ENCODE measurements at places on chromosomes 5 and 9. TPM values are rescaled to one million over a fixed set of nuclear protein-coding genes. Genes with fewer than 3 reads are reported as not detected.
A peak's percentile ranks its signal among the peaks of the same experiment; 100 is the strongest.

- no peak for DNase-seq
Measured at GRCh38 chr9:124438091-124438490, 12.2 kb upstream of the ADGRD2 start.

DNA sequence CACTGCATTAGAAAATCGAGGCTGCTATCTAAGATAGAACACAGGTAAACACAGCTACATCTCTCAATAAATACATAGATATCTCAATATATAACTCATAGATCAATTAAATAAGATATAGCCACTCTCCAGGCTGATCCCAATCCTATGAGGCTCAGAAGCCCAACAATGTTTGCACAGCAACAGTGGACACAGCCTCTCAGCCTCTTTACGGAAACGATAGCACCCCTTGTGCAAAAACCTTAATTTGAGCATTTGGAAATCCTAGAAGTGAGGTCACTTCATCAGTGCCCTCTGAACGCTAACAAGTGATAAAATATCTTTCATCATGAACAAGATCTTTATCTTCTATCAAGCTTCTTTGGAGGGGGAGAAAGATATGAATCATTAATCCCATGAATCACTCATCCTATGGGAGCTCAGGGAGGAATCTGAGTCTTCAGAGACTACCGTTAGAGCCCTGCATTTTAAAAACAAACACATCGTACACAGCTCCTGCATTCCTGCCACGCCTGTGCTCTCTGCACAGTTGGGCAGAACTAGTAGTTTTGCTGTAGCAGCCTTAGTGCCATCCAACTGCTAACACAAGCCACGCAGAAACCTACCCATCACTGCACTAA is 71.4 kb downstream of the MED27 start:
- peak; percentile 81 for DNase-seq

GRCh38 chr5:132430746-132431145 is 59.8 kb downstream of the IRF1 start:
- no peak for DNase-seq

- DNase-seq = no peak
Measured at GRCh38 chr5:2352101-2352861, 399.2 kb downstream of the IRX2 start.

- no peak for DNase-seq
Measured at GRCh38 chr5:38555354-38556087, 925 bp downstream of the LIFR start.

GRCh38 chr9:79346350-79347020 is 225.3 kb upstream of the TLE4 start:
- no peak for DNase-seq

DNA sequence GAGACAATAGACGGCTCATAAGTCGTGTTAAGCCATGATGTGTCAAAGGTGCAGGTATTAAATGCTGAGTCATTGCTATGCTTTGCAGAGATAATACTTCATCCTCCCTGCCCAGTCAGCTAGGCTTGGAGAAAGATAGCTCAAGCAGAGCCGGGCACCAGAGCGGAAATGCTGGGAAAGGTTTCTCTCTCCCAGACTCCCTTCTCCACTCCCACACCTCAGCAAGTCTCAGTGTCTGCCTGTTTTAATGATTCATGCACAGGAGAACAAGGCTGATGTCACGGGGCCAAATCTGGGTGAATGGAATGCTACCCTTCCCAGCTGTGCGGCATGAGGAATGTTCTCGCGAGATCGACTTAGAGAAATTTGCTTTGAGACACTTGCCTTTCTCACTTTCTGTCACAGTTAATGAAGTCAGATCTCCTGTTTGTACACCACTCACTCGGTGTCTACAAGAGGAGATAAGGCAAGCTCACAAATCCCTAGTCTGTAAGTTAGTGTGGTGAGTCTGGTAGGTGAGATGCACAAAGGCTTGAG is 204.4 kb downstream of the EFNA5 start:
- DNase-seq = peak; percentile 99

GRCh38 chr5:133130387-133131118 is 78.7 kb downstream of the HSPA4 start:
- DNase-seq = peak; percentile 28

GRCh38 chr9:91625331-91625730 is 201.7 kb upstream of the NFIL3 start:
- DNase-seq = no peak

DNA sequence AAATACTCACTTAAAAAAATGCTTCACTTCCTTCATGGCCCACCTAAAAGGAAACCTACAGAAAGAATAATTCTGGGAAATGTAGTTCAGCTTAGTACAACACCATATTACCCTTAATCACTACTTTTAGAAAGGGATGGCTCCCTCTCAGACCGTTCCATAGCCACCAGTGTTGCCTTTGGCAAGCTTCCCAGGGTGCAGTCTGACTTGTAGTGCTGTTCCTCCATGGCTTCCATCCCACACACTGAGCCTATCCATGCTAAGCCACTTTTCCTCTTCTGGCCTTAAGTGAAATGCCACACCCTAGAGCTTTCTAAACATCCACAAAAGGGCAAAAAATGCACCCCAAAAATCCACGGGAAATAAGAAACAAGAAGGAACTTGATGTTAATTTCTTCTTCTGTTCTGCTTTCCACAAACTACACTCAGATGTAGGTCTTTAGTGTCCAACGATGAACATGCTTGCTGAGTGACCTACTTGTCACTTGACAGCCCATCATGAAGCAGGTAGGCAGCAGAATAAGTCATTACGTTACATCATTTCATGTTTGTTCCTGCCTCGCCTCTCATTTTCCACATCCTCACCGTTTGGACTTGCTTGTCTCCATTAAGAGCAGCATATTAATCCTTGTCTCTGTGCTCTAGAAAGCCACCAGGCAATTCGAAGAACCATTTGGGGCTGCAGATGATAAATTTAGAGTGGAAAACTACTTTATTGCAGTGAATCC is 391.1 kb upstream of the GRAMD2B start:
- DNase-seq = peak; percentile 26

DNA sequence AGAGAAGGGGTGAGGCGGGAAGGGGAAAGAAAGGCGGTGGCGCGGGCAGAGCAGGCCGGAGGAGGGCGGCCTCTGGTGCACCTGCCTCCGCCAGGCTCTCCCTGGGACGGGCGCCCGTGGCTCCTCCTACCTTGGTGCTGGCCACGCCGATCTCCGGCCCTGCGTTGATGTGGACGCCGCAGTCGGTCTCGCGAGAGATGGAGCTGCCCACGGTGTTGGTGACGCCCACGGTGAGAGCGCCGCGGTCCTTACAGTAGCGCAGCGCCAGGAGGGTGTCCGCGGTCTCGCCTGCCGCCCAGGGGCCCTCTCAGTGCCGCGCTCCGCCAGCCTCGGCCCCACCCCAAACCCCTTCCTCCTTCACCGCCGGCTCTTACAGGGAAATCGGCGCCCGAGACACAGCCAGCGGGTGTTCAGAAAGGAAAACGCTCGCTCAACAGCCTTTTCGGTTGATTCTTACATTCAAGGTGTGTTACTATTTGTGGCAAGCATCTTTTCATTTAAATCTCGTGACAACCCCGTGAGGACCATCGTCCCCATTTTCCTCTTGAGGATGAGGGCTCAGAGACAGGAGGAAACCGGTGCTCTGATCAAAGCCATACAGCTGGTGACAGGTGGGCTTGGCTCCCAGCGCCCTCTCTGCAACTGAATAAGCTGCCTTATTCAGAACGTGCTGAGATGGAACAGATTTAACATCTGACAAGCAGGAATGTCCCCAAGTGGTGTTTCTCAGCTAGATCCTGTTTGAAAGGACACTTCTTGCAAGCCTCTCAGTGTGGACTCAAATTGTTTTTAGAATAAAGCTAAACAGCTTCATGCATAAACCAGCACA is 22.0 kb upstream of the MAPK9 start:
- peak; percentile 55 for DNase-seq

DNA sequence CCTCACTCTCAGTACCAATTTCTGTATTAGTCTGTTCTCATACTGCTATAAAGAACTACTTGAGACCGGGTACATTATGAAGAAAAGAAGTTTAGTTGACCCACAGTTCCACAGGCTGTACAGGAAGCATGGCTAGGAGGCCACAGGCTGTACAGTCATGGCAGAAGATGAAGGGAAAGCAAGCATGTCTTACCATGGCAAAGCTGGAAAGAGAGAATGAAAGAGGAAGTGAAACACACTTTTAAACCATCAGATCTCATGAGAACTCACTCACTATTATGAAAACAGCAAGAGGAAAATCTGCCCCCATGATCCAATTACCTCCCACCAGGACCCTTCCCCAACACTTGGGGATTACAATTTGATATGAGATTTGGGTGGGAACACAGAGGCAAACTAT is 698.8 kb downstream of the CDH9 start:
- no peak for DNase-seq

DNA sequence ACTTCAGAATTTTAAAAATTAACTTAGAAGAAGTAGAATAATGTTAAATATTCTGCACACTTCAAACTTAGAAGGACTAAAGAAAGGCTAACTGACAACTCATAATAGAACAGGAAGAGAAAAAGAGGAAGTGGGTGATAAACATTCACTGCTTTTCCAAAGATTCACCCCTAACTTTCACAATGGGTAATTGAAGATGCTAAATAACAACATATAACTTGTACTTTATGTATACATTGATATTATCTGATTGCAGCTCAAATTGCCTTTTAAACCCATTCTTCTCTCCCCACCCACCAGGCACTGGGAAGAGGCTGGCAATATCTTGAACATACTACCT is 376.6 kb downstream of the EFNA5 start:
- DNase-seq = no peak

DNA sequence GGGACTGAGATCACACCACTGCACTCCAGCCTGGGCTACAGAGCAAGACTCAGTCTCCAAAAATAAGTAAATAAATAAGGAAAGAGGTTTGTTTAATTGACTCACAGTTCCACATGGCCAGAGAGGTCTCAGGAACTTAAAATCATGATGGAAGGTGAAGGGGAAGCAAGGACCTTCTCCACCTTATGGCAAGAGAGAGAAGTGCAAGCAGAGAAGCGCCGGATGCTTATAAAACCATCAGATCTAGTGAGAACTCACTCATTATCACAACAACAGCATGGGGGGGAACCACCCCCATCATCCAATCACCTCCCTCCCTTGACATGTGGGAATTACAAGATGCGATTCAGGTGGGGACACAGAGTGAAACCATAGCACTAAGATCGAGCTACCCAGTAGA is 22.8 kb upstream of the RGMB start:
- DNase-seq = no peak

GRCh38 chr5:99715921-99716320 is 787.1 kb upstream of the CHD1 start:
- DNase-seq = no peak

- DNase-seq = no peak
Measured at GRCh38 chr5:10461904-10462555, 20.4 kb downstream of the ROPN1L start.

- DNase-seq = no peak
Measured at GRCh38 chr9:92094655-92095054, 20.6 kb downstream of the SPTLC1 start.

- peak; percentile 42 for DNase-seq
Measured at GRCh38 chr9:20526500-20527319, 95.6 kb downstream of the MLLT3 start.

DNA sequence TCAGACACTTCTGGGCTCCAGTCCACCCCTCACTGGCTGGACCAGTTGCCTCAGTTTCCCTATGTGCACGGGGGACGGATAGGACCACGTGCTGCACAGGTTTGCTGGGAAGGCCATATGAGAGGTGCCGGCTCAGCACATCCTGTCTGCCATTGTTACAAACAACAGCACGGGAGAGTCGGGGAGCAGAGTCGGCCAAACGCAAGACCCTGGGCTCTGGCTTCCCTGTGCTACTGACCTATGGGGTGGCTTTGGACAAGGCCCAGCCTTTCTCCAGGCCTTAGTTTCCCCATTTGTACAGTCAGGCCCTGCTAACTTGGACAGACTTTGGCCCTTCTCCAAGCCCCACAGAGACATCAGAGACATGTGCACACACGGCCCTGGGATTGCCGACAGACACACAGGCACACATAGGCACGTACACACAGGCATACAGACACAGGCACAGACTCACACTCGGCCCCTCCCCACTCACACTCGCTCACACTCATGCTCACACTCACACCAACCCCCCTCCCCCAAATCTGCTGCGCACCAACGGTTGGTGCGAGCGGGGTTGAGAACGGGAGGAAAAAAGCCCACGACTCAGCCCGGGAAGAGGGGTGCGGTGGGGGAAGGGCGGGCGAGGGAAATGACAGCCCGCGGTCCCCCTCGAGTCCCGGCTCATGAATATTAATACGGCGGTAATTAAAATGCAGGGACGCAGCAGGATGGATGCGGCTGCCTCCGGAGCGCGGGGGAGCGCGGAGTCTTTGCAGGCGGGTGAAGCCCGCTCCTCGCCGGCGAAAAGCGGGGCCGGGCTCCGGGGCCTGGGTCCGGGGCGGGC is 133.0 kb downstream of the C9orf50 start:
- peak; percentile 57 for DNase-seq

DNA sequence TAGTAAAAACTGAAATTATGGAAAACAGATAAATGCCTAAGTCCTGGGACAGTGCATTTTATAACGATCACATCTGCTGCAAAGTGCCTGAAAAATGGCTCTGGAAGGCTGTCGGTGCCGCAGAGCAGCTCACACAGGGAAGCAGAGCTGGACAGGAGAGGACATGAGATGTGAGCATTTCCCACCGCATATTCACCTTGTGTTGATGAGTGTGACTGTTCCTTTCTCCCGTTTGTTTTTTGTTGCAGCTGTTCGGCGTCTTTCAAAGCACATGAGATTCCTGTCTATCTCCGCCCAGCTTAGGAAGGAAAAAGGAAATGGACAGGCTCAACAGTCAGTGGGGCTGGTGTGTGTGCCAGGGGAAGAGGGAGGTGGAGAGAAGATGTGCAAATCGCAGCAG is 164.9 kb upstream of the SEMA6A start:
- DNase-seq = no peak

DNA sequence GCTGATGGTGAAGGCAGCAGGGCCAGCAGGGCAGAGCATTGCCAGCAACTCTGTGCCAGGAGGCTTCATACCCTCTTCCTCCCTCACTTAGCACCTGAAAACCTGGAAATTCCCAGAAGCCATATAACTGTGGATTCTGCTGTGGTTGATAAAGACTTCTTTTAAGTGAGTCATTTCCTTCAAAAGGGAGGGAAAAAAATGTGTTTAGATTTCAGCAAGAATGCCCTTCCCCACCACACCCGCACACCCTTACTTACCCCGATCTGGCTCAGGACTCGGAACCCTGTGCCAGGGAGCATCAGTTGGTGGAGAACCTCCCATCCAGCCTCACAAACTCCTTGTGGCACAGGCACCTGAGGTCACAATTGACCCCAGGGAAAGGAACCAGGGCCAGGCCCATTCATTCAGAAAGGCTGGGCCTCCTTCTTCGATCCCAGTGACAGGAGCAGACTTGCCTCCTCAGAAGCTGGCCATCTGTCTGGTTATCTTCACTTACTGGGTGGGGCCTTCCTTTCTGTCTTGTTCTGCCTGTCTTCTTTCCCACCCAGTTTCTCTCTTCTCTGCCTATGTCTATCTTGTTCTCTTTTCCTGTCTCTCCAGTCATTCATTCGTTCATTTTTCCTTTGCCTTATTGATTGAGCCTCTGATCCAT is 62.6 kb downstream of the PLAC8L1 start:
- DNase-seq = peak; percentile 95

GRCh38 chr9:133986061-133986460 is 6.1 kb downstream of the VAV2 start:
- DNase-seq = no peak

GRCh38 chr5:82534986-82535385 is 256.8 kb upstream of the RPS23 start:
- no peak for DNase-seq

GRCh38 chr9:6506571-6506970 is 93.6 kb downstream of the UHRF2 start:
- DNase-seq = peak; percentile 65

The MEGF10 gene
- not detected for polyA plus RNA-seq

The C9orf50 gene
- polyA plus RNA-seq = not detected

The PHF24 gene
- polyA plus RNA-seq = 0.06 TPM

The SLF1 gene
- 3.2 TPM for polyA plus RNA-seq

The PPP3R2 gene
- not detected for polyA plus RNA-seq

The HIGD2A gene
- 172 TPM for polyA plus RNA-seq

The PTTG1 gene
- 225 TPM for polyA plus RNA-seq

The SLC34A1 gene
- polyA plus RNA-seq = not detected
